ENCODE measurements at places on chromosomes 4 and X.

GRCh38 chrX:73412930-73413329 lies 33.9 kb upstream of the CDX4 start:
- DNase-seq: no peak

DNA sequence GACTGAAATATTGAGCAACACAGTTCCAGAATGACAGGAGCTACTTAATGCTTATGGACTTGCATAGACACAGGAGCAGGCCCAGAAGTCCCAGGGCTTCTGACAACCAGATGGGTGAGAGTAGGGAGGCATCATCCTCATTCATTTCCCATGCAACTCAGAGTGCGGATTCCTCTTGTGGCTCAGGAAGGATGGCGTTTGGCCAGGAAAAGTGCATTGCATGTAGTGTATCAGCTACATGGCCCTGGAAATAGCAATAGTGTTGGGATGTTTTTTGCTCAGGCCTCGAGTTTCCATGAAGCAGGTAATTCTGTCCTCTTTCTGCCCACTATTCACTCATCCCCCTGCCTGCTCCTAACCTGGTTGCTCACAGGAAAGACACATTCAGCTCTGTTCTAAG lies 136.6 kb downstream of the PDGFRA start:
- no peak for DNase-seq

DNA sequence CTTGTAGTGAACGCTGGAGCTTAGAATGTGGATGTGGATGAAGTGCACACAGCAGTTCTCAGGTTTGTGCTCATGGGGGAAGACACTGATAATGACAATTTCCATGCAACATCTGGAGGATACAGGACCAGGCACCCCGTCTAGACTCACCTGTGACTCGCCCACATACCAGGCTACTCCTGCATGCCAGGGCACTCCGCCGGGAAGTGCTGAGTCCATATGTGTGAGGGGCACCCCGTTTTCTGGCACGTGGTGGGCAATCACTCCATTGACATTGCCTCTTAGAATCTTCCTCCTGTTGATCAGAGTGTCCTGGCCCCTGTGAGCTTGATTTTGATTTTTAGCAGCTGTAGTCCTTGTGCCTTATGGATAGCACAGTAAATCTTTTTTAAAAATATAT lies 90.9 kb upstream of the LRPAP1 start:
- no peak for DNase-seq

DNA sequence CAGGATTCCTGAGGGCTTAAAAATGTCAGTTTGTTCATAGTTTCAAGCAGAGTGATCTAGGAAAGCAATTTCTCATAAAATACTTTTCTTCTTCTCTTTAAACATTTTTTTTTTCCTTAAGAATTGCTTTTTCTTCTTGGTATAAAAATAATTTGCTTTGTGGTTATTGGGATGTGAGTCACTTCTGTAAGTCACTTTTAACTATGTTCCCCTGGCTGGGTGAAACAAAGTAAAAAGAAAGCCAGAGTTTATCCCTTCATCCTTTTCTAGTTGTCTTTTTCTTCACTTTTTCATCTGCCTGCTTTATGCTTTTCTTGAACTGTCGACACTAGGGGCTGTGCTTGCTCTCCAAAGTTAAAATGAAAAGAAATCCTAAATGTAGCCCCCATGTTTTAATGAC lies 33.5 kb downstream of the ARSJ start:
- no peak for DNase-seq

DNA sequence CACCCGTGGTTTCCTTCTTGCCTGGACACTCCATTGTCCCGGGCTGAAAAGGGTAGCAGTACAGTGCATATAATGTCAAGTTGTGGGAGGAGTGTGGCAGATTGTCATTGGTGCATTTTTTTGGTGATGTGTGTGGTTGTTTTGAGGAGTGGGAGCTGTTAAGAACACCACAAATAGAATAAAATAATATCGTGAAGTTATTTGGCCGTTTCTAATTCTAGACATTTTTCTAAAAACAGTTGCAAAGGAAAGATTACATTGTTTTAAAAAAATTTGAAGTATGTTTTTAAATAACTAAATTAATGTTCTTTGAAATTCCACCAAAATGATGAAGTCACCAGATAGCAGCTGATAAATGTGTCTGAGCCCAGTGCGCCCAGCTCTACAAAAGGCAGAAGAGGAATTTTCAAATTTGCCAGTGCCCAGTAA lies 1.3 kb downstream of the PKD2 start:
- DNase-seq: no peak

DNA sequence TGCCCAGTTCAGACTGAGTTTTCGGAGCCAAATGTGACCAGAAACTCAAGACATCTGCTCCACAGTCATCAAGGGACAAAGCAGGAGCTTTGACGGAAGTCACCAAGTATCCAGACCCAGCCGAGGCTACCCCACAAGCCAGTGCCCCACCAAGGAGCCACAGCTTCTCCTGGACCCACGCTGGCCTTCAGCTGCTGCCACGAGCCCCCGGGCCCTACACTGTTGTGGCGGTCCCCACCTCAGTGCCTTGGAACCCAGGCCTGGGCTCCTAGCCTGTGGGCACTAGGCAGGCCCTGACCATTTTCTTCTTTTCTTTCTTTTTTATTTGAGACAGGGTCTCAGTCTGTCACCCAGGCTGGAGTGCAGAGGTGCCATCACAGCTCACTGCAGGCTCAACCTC lies 82.1 kb upstream of the NKX1-1 start:
- no peak for DNase-seq

DNA sequence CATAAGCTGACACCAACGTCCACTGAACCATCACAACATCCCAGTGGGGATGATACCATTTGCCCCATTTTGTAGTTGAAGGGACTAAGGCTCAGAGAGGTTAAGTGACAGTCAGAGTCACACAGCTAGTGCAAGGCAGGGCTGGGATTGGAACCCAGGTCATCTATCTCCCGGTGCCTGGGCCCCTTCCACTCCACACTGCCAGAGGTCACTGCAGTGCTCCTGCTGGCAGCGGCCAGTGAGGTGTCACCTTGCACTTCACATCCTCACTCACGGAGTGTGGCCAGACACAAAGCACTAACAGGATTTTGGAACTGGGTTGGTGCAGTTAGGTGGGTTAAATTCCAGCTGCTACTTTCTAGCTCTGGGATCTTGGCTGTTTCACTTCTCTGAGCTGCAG lies 118.7 kb downstream of the ENPP6 start:
- no peak for DNase-seq

DNA sequence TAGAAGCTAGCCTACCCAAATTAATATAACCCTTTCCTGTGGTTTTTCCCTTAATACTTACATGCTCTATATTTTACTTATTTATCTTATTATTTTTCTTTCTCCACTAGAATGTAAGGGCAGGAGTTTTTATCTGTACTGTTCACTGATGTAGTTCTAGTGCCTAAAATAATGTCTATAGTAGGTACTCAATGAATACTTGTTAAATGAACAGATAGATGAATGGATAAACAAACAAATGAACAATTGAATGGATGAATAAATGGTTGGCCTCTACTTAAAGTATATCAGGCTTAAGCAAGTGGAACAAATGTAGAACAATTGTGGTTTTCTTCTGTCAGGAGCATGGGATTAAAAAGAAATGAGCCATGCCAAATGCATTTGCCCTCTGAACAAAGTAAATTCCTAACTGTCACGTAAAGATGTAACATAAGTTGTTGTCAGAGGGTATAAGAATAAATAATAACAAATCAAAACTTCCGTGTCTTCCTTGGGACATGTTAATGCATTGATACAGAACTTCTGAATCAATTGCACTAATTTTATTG lies 54.1 kb downstream of the SYTL5 start:
- no peak for DNase-seq

Measured in CD4-positive, alpha-beta T cell treated with Interleukin-17A for 4 hours (primary cell).